ENCODE measurements at places on chromosomes 13 and 19.

GRCh38 chr19:13909430-13909829 is 3.4 kb downstream of the CC2D1A start:
- no peak for DNase-seq

DNA sequence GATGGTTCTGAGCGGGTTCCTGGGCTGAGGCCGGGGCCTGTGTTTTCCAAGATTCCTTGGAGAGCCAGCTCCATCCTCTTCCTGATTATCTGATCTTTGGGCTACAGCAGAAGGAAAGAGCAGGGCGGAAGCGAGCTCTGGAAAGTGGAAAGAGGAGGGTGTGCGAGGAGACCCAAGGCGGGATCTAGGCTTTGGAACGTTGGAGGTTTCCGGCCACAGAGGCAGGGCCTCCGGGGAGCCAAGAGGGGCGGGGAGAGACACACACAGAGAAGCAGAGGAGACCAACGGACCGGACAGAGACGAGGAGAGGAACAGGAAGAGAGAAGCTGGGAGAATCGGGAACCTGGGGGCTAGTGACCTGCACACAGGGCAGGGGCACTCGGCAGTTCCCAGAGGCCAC is at the start of gene CLEC11A:
Gene CLEC11A (plus strand): TSS at position 296 of the 400 bp plus-strand sequence. CDS start 162 bp downstream, outside the sequence.
- DNase-seq = no peak

GRCh38 chr13:90246687-90247345 is 1100.7 kb upstream of the MIR17HG start:
- DNase-seq = no peak

DNA sequence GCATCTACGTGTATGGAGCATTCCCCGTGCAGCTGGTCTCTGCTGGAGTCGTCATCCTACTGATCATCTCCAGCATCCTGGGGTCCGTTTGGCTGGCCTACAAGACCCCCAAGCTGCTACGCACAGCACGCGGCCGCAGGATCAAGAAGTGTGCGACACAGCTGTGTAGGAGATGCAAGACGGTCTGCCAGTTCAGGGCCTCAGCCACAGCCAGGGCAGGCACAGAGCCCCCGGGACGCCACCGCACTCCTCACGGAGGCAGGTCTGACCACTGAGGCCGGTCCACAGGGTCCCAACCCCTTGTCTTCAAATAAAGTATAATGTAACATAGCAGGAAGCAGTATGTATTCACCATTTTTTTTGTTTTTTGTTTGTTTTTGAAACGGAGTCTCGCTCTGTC is 6.1 kb downstream of the PRR22 start:
- no peak for DNase-seq

GRCh38 chr19:39355253-39355652 is 13.0 kb downstream of the SAMD4B start:
- DNase-seq = no peak

DNA sequence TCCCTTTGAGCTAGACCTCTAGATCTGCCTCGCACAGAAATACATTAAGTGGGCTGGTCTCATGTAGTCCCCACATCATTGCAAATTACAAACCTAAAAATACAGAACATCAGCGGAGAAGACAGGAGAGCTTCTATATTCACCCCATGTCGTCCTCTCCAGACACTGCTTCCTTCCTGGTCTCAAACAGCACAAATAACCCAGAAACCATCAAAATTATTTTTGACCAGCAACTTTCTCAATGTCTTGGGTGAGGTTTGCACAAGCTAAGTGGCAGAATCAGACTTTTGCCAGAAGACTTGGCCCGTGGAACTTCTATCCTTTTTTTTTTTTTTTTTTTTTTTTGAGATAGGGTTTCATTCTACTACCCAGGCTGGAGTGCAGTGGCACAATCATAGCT is 28.2 kb downstream of the CLEC17A start:
- DNase-seq = no peak

DNA sequence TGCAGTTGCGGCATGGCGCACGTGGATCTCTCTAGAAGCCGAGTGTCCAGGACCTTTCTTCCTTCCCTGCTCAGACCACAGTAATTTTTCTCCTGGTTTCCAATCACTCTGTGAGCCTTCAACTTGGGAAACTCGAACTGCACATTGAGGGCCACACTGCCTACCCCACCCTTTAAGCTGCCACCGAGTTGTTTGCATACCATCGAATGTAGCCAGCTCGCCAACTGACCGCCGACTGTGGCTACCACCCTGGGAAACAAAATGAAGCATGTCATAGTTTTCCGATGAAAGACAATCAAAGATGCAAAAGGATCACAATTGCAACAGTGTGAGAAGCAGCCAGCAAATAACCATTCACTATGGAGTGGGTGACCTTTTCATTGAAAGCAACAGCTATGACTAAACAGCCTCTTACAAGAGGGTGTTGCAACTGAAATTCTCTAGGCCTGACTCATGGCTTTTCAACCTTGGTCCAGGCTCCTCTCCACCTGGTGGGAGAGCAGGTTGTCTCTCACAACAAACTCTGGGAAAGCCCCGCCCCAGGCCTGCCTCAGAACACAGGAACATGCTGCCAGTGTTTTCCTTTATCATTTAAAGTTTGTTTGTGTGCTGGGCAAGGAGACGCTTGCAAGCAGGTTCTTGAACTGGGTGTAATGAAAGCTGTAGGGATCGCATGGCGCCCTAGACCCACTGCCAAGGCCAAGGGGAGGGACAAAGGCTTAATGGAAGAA is 141.7 kb upstream of the SERP2 start:
- no peak for DNase-seq

DNA sequence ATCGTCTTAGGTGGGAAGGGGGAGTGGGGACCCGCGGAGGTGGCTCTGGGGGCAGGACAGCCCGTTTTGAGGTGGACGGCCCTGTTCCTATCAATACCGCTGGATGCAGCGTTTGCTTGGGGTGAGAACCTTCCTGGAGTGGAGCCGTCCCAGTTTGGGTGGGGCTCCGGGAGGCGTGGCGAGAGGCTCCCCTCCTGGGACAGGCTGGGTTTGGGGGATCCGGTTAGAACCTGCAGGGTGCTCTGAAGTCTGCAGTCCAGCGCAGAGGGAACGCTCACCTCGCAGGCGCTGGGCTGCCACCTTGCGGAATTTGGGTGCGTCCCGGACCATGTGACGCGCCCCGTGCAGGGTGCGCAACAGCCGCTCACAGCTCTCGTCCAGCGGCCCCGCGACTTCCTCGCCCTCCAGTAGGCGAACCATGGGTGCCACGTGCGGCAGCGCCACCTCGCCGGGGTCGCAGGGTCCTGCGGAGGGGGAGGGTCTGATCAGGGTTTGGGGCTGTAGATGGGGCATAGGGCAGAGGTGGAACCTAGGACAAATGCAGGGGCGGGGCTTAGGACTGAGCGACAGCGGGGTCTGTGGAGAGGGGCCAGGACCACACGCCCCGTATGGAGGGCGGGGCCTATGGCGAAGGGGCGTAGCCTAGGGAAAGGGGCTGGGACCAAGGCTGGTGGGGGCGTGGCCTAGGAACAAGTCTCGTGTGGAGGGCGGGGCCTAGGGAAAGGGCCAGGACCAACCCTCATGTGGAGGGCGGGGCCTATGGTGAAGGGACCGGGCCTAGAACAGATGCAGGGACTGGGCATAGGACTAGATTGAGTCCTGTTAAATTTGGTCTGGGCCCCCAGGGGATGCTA is 13.8 kb downstream of the SH2D3A start:
- peak; percentile 68 for DNase-seq

GRCh38 chr19:50231821-50232220 is 28.4 kb downstream of the MYH14 start:
- no peak for DNase-seq

GRCh38 chr19:10207026-10207425 is 12.3 kb upstream of the DNMT1 start:
- DNase-seq = no peak

DNA sequence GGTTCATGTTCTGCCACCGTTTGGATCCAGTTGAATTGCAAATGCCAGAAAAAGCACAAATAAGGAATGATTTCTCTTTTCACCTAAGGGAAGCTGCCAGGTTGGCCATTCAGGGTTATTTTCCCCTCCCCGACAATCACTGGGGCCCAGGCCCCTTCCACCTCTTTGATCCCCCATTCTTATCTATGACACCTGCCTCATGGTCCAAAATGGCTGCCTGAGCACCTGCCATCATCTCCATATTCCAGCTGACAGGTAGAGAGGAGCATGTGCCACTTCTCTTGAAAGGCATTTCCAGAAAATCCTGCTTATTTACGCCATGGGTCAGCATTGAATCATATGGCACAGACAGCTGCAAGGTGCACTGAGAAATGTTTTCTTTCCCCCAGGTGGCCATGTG is 15.7 kb downstream of the PTPRS start:
- DNase-seq = no peak

DNA sequence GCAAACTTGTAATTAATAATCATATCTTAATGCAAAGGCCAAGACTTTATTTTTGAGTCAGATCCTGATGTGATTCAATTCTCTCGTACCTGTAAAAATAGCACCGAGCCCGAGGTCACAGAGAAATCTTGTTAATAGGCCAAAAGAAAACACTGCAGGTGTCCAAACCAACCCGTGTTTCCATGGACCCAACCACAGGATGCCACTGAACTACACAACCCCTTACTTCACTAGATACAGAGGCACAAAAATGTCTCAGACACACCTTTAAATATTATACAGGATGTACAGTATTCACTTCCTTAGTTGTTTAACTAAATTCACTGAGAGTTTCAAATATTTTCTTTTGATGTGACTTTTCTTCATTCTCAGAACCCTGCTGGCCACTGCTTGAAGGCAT is 530.9 kb downstream of the MYO16 start:
- no peak for DNase-seq

- DNase-seq = no peak
These were observed 191.7 kb downstream of the SUCLA2 start for GRCh38 chr13:47809411-47809810.
